ENCODE measurements at places on chromosomes 4 and X.
A peak's percentile ranks its signal among the peaks of the same experiment; 100 is the strongest.

- peak; percentile 57 for DNase-seq
Measured at GRCh38 chr4:122576261-122577188, 44.3 kb downstream of the IL21 start.

GRCh38 chr4:183287677-183288076 is 32.4 kb downstream of the CLDN22 start:
- peak; percentile 61 for DNase-seq

DNA sequence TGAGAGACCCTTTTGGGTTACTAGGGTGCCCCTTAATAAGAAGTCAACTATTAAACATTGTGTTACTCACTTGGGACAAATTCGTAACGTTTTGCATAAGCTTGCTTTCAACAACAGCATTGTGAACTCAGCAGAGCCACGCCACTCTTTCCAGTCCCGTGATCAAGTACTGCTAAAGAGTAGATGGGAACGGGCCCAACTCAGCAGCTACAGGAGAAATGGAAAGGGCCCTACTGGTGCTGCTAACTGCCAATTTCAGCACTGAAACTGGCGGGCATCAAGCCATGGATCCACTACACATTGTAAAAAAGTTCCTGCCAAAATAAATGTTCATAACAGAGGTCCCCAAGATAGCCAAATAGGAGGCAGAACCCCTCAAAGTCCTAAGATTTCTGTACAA is 19.0 kb upstream of the DHX15 start:
- DNase-seq: no peak

DNA sequence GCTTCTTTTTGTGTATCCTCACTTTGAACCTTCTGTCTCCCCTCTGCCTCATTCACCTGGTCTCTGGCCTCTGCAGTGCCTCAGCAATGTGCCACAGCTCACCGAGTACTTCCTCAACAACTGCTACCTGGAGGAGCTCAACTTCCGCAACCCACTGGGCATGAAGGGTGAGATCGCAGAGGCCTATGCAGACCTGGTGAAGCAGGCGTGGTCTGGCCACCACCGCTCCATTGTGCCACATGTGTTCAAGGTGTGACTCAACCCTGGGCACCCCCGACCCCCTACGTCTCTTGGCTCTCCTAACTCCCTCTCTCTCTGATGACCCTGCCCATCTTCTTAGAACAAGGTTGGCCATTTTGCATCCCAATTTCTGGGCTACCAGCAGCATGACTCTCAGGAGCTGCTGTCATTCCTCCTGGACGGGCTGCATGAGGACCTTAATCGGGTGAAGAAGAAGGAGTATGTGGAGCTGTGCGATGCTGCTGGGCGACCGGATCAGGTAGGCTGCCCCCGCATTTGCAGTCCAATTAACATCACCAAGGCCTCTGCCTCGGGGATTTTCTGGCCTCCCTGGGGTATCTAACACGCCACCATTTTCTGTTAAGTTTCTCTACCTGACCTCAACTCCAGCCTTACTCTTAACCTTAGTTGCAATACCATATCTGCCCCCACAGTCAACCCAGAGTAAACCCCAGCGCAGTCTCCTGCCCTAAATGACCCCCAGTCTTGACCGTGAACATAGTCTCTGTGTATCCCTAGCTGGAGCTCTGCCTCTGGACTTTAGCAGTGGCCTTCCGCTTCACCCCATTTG is 8.6 kb downstream of the USP11 start:
- no peak for DNase-seq

DNA sequence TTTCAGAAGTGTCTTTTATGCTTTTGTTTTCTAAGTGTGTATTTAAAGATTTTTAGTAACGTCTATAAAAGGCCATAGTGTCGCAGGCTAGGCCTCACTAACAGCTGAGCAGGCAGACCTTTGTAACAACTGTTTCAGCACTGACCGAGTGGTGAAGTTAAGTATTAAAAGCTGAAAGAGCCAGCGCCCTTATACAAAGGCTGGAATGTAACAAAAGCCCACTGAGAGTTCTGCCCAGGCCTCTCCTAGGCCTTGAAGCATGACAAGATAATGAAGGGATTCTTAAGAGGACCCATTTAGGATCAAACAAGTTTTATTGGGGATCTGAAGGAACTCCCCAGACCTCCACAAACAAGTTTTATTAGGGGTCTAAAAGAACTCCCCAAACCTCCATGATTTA is 722.5 kb upstream of the PRKX start:
- DNase-seq: no peak

GRCh38 chrX:143298663-143299241 is 218.5 kb downstream of the SPANXN3 start:
- DNase-seq: no peak

DNA sequence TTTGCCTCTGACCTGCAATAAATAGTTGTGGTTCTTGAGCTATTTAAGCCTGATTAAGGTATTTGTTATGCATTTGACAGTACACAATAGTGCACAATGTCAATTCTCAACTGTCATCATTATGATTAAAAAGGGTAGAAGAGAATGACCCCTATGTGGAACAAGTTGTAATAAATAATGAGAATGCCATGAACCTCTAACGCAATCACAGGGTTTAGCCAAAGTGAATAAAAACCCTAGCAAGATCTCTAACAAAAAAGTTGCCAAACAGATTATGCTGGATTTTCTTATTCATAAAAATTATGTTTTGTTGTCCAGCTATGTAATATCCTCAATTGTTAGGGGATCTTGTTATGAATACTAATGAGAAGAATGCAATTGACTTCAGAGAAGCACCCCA is 387.4 kb downstream of the GPAT3 start:
- no peak for DNase-seq

DNA sequence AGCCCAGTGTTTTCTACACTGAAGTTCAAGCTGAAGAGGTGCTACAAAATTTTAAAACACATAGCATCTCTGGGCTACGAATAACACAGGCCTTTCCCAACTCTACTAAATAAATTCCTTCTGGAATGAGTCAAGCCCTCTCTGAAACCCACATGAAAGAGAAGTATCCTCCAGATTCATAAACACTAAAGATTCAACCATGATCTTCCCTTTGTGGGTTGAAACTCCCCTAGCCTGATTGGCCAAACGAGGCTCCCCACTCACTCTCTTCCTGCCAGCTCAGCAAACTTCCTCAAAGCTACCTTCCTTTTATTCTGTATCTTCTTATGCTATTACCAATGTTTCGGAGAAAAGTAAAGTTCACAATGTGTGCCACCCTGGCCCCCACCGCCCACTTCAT is 95.4 kb downstream of the NKX6-1 start:
- DNase-seq: no peak

DNA sequence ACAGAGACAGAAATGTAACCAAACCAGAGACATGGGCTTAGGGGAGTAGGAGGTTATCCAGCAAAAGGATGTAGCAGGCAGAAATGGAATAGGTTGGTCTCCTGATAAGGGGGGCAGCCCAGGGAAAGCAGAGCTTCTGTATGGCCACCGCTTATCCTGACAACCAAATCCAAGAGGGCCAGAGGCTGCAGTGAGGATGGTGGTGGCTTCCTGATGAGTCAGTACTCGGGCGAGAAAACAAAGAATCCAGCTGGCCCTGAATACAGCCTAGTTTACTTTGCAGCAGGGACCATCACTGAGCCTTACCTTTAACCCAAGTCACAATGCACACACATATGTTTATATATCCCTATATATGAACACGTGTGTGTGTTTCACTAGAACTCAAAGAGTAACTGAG is 129.7 kb upstream of the FTHL17 start:
- no peak for DNase-seq

DNA sequence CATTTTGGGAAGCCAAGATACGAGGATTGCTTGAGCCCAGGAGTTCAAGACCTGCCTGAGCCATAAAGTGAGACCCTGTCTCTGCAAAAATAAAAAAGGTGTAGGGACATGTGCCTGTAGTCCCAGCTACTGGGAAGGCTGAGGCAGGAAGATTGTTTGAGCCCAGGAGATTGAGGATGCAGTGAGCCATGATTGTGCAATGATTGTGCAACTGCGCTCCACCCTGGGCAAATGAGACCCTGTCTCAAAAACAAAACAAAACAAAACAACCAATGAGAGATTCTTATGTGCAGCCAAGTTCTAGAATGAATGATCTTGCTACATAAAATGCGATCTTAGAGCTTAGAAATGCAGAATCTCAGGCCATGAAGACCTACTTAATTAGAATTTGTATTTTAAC is 22.5 kb downstream of the SLC9B2 start:
- no peak for DNase-seq

DNA sequence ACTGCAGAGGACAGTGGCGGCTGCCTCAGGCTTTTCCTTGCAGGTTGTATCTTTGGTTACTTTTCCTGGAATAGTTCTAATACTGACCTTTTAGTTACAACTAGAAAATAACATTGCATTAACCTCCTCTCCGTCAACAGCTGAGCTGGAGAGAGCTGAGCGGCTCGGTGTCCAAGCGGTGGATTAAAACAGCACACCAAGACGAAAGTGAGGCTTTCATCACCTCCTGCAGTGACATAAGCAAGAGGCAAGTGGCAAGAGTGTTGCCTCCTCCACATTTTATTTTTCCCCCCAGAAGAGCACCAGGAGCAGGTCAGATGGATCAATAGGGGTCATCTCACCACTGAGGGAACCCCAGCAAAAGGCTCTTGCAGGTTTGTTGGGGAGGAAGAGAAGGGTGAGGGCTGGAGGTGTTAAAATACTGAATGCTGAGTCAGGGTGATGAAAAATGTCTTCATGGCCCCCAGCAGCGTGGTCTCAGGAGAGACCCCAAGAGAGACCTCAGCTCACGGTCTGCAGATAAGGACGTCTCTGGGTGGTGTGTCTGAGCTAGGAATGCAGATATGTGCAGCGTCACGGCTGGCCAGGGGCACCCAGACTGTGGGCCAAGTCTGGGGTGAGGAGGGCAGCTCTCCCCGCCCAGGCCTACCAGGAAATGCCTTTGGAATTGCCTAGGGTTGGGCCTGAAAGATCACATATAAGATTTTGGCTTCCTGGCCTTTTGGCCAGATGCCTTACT is 50.3 kb downstream of the CASP3 start:
- no peak for DNase-seq

- no peak for DNase-seq
Measured at GRCh38 chr4:187396106-187396505, 599.5 kb upstream of the ZFP42 start.

GRCh38 chr4:55795341-55795740 is 24.2 kb upstream of the EXOC1L start:
- no peak for DNase-seq

GRCh38 chr4:15996773-15997172 is 33.8 kb upstream of the FGFBP2 start:
- DNase-seq: no peak

DNA sequence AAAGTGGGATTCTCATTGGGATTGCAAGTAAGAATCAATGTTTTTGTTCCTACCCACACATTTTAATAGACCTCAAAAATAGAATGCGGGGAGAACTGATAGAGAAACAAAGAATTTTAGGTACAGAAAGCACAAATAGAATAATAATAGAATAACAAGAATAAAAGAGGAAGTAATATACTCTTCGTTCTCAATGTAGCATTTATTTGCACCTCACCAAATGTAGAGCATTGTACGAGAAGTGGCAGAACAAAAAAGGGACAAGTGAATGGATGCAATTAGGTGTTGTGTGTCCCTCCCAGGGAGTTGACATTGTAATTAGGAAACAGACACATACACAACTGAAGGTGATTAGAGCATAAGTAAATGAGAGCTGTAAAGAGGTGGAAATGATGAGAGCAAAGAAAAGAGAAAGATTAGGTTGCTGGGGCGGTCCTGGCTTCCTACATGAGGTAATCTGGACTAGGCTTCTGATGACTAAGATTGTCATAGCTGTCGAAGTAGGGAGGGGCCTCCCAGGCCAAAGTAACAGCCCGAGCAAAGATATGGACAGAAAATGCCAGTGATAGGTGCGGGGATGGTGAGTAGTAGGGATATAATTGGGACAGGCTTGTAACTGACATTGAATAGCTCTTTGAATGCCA is 10.4 kb downstream of the RAB9A start:
- no peak for DNase-seq

GRCh38 chr4:119543779-119544178 is 84.8 kb downstream of the PDE5A start:
- no peak for DNase-seq

DNA sequence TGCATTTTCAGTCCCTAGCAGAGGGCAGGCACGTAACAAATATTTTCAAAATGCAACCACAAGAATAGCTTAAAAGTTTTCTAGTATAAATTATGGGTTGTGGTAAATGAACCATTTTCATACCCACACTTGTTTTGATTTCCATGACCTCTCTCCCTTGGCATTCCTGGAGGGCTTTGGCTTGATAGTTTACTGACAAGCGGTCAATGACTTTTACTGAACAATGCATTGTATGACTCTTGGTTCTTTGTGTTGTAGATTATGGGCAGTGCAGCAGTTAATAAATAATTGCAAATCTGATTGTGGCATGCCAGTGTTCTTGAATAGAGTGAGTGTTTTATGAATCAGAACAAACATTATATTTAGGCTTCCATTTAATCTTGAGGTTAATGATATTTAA is 285.2 kb upstream of the ARX start:
- DNase-seq: peak; percentile 27

DNA sequence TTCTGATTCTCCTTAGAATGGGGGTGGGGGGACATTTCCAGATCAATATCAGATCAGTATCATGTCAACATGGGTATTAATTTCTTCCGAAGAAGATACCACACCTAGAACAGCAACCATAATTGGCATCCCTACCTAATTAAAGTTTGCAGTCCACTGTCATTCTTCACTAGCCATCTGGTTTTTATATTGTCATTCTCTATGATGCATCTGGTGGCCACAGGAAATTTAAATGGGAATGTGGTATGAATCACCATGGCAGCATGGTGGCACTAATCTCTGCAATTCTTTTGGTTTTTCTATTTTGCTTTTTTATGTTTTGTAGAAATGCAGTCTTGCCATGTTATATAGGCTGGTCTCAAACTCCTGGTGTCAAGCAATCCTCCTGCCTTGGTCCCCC is 16.6 kb upstream of the UBE2D3 start:
- no peak for DNase-seq

DNA sequence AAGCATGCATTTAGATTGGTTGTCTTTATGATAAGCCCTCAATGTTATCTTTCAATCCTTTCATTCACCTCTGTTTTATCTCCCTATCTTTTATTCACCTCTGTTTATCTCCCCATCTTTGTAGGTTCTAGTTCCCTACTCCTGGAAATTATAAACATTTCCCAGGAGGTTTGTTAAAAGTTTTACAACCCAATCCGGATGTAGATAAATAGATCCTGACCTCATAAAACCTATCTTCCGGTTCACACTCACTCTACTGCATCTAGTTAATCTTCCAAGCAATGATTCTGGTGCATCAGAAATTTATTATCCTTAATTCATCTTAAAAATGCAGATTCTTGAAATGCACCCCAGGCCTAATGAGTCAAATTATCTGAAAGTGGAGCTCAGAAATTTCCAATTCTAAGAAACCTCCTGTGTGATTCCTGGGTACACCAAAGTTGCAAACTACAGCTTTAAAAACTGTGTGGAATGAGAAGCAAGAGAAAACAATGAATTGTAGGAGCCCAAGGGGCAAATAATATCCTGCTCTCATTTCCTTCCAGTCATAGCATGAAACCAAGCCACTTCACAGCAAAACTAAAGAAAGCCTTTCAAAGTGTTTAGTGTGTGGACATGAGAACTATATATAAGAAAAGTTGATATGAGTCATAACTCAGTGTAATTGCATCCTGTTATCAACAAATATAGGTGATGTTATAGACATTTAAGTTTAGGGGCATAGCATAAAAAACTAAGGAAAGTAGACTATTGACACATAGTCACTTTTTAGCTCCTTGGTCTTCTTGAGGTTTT is 51.1 kb upstream of the UGT8 start:
- DNase-seq: no peak

GRCh38 chrX:37716602-37717001 is 31.0 kb downstream of the XK start:
- DNase-seq: no peak

GRCh38 chr4:76799718-76800117 is 98.2 kb downstream of the SOWAHB start:
- no peak for DNase-seq

- no peak for DNase-seq
Measured at GRCh38 chrX:126695375-126695896, 124.1 kb upstream of the PRR32 start.

Measured in ACHN (cell line).